Stimulated activated CD8-positive, alpha-beta memory T cell treated with anti-CD3 and anti-CD28 coated beads, Interleukin-4, amount 100 ng/mL, for 1 hour (primary cell): ENCODE measurements at places on chromosomes 7 and 10.

DNA sequence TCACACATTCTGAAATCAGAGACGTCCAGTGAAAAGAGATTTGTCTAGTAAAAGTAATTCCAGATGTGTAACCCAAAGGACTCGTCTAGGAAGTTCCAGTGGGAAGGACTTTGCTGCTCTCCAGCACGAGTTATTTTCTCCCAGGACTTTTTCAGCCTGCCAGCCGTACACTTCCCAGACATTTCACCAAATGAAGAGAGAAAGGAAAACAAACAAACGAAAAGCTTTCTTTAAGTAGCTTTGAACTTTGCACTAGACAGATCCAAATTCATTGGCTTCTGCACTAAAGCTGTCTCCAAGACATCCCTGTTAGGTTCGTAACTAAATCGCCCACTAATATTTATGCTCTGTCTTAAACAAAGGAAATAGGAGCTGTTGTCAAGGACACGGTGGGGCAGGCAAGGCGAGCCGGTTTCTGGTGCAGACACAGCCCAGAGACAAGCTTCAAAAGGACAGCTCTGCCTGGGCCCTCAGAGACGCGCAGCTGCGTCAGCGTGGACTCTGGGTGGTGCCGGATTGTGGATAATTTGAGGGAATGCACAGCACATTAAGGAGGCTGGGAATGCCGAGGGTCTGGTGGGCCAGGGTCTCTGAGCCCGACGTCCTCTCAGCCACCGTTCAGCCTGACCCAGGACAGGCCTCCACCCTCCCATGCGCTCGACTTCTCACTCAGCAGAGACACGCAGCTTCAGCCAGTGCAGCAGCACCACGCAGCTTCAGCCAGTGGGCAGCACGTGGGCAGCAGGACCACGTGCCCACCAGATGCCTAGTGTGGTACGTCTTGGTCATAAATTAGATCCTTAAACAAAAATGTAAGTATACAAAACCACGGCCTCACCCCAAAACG is 64.1 kb upstream of the INSIG1 start:
- DNase-seq, result no peak

GRCh38 chr10:85976267-85976793 is 390.3 kb downstream of the GRID1 start:
- no peak for DNase-seq

- DNase-seq, result no peak
These were observed 61.2 kb upstream of the NPVF start for GRCh38 chr7:25289518-25289917.

DNA sequence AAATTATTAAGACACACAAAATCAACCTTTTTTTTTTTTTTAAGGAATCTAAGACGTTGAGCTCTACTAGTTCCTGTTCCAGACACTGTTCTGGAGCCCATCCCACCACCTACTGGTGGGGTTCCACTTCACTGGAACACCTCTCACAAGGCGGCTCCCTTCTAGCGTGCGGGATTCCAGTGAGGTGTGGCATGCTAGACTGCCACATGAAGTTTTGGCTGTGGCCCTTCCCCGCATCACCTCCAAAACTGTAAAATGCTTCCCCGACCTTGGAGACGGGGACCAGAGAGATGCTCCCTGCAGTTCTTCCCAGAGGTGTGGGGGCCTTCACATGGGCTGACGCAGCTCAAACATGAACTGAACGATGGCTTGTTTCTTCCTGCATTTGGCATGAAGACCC is 12.6 kb downstream of the FAM53B start:
- DNase-seq, result no peak

DNA sequence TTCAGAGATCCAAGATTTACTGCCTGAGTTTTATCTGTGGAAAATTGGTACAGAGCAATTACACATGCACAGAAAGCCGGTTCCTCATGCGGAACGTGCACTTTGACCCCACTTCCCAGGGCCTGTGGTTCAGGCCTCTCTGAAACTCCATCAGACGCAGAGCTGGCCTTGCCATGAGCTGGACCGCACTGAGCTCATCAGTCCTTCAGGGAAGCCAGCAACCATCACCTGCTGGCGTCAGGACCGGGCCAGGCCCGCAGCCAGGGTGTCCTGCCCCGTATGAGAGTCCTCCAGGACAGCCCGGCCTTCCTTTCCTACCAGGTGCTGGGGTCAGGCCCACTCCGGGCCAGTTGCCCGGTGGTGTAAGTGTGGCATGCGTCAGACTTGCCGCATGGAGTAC is 446.5 kb upstream of the FOXK1 start:
- DNase-seq, result no peak
